ENCODE measurements at places on chromosomes 3 and 15.

- DNase-seq = peak; percentile 44
Observed at GRCh38 chr3:182683453-182683852, 109.9 kb upstream of the ATP11B start.

GRCh38 chr3:156497326-156497725, 57.6 kb downstream of the SSR3 start:
- DNase-seq = no peak

- no peak for DNase-seq
Observed at GRCh38 chr3:44186111-44186672, 55.5 kb upstream of the TOPAZ1 start.

DNA sequence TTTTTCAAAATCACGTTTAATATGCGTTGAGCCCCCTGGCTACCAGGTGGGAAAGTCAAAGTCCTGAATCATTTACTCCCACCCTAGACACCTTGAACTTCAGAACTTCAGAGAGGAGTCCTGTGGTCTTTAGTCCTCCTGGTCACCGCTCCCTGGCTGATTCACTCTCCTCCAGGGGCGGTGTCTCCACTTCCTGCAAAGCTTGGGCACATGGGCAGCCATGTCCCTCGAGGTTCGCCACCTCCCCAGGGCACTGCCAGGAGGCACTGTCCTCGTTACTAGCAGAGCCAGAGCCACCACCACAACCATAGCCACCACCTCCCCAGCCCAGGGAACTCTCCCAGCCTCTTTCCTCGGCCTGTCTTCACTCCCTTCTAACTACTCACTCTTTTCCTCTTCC, 31.0 kb downstream of the LOXL1 start:
- no peak for DNase-seq

GRCh38 chr3:150469931-150470740, 62.0 kb downstream of the TSC22D2 start:
- DNase-seq = no peak

DNA sequence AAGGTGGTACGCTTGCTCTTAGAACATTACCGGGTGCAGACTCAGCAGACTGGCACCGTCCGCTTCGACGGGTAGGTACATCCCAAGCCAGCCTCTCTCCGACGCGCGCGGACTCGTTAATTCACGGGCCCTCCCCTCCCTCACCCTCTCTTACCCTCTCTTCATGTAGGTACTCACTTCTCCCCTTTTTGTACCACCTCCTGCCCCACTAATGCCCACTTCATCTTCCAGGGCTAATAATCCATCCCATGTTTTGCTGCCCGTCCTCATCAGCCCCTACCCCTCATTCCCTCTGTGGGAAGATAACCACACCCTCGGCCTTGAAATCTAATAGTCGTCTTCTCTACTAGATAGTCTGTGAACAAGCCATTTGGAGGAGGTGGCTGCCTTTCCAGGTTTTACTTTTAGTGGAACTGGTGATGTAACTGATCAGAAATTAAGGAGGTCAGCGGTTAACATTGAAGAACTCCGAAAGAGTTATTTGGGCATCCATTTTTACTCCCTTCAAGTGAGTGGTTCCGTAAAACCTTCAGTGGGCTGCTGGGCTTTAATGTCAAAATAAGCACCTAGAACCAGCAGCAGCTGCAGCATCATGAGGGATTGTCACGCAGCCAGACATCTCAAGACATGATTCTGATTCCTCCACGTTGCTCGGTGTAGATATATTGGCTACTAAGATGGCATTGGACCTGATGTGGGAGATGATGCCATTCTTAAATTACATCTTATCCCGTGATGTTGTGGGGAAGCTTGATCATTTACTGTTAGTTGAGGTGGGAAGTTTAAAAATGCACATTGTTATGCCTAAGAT, 1.3 kb downstream of the FEM1B start:
- DNase-seq = no peak

DNA sequence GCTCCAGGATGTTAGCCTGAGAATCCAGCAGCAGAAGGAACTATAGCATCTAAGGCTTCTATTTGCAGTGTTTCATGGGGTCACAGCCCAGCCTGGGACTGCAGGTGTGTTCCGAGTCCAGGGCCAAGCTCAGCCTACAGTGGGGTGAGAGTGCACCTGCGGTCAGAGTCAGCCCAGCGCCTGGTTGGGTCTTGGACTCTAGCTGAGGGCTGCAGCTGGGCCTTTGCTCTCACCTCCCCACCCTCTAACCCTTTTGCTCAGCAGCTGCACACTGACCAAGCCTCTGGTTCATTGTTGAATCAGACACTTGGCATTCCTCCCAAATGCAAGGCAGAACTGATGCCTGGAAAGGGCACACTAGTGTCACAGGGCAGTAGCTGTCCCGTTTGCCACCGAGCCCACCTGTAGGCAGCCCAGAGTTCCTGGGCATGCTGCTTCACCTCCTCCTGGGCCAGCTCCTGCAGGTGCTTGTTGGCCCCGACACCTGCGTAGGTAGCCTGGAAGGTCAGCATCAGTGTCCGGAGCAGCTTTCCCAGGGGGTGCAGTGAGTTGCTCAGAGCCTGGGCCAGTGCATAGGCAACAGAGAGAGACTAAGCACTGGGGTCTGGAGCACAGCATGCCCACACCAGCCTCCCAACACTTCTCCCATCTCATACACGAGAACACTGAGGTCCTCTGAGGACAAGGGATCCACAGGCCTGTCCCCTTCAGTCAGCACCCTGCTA, 17.5 kb downstream of the ALS2CL start:
- DNase-seq = no peak

- DNase-seq = no peak
Observed at GRCh38 chr15:48178648-48178931, 495 bp upstream of the MYEF2 start.

GRCh38 chr15:58650102-58650501, 99.4 kb downstream of the ADAM10 start:
- no peak for DNase-seq

DNA sequence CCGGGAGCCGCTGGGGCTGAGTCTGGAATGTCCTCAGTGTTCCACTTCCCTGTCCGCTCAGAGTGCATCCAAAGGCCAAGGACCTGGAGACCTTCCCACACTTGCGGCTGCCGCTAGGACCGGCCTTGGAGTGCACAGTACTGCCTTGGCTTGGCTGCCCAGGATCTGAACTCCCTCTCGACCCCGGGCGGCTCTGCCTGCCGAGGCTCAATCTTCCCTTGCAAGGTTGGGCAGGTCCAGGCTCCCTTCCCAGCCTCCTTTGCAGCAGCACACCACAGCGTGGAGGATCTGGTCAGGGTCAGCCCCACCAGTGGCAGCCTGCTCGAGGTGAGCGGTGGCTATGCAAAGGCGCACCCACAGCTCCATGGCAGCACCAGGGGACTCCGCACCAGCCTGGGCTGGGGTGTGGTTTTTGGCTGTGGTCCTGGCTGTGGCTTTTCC, 69.2 kb downstream of the PLXNA1 start:
- DNase-seq = peak; percentile 10

DNA sequence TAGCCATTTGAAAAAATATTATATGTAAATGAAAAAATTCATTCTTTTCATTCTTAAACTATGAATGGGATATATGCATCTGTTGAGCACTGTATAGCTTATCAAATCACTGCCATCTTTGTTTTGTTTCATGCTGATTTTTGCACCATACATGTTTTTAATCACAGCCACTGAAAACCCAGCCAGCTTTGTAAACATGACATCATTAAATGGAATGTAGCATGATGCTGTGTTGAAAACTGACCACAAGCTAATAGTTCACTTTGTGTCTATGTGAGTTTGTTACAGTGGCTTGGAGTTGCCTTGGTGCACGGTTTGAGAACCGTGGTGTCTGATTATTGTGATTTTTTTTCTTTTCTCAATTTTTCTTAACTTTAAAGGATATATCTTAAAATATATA, 75.7 kb downstream of the GMPS start:
- DNase-seq = no peak

GRCh38 chr3:79767905-79768267, at the start of gene ROBO1:
TSS of gene ROBO1 (minus strand) at chr3:79767998.
- no peak for DNase-seq

DNA sequence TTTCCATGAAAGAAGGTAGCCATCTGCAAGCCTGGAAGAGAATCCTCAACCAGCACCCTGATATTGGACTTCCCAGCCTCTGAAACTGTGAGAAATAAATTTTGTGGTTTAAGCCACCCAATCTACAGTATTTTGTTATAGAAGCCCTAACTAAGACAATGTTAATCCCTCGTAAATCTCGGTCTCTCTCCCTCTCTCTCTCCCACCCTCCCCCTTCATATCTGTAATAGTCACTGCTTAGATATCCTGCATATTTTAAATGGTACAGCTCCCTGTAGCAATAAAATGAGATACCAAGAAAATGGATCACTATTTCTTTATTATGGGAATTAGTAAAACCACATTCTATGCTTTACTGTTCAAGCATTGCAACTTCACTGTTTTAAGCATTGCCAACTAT, 21.0 kb upstream of the FAM174B start:
- no peak for DNase-seq

- no peak for DNase-seq
Observed at GRCh38 chr3:134965865-134966481, 170.9 kb downstream of the EPHB1 start.

- no peak for DNase-seq
Observed at GRCh38 chr3:87503900-87504498, 227.6 kb upstream of the POU1F1 start.

DNA sequence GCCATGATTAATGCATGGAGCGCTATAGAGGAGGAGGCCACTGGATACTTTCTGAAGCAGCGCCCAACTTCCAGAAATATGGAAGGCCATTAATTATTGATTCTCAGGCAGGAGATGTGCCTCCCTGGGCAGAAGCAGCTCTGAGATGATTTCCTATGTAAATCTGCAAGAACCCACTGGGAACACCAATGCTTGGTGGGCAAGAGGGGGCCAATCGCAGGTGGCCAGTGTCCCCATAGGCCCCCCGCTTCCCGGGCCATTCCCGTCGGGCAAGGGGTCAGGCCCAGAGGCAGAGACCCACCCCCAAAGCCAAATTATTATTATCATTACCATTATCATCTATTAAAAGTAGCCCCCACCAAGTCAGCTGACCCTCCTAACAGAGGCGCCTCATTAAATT, 288.0 kb upstream of the TLE3 start:
- no peak for DNase-seq

DNA sequence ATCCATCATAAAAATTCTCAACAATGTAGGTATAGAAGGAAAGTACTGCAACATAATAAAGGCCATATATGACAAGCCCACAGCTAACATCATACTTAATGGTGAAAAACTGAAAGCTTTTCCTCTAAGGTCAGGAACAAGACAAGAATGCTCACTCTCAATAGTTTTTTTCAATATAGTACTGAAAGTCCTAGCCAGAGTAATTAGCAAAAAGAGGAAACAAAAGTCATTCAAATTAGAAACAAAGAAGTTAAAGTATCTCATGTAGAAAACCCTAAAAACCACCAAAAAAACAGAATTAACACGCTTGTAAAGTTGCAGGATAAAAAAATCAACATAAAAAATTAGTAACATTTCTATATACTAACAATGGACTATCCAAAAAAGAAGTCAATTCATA, 61.8 kb downstream of the MYH15 start:
- no peak for DNase-seq

DNA sequence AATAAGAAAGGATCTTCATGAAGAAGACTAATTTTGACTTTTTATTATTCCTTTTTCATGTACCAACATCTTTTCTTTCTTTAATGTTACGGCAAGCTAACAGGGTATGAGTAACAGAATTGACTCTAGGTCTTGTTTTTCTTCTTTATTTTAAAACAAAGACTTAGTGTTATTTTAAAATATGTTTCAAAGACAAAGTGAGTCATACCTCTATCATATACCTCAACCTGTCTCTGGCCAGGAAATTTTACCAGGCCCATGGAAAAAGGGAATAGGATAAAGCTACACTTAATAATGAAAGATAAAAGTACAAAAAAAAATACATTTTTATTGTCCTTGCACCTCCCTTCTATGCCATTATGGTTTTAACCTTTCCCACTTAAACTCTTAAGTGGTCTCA, 57.4 kb downstream of the ZNF148 start:
- no peak for DNase-seq

DNA sequence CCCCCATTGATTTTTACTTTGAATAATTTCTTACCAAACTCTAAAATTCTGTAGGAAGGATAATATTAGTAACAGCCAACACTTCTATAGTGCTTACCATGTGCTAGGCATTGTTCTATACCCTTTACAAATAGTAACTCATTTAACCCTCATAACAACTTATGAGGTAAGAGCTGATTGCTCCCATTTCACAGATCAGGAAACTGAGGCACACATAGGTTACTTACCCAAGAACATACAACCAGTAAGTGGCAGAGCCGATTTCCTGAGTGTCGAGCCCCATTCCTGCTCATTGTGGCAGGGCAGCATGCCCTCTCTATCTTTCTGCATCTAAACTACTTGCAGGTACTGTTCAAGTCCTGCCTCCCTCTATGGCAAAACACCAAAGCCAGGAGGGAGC, 9.0 kb downstream of the CCDC32 start:
- no peak for DNase-seq

DNA sequence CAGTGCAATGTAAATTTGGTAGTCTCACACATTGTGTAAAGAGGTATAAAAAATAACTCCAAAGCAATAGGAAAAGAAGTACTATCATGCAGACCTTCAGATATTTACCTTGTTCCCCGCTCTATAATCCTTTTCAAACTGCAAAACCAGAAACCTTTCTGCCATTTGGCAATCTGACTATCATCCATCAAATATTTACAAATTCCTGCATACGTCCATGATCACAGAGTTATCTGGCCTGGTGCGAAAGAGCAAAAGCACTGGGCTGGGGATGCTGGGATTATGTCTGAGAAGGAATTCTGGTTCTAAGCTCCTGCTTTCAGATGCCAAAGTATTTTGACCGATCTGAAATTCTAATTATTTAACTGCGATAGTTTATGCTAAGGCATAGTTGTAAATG, 143.1 kb downstream of the RORA start:
- no peak for DNase-seq

GRCh38 chr3:52299879-52300611, 12.4 kb downstream of the GLYCTK start:
- DNase-seq = peak; percentile 29
